NCI-H1092 (cell line): ENCODE measurements at places on chromosomes 6 and 20.

DNA sequence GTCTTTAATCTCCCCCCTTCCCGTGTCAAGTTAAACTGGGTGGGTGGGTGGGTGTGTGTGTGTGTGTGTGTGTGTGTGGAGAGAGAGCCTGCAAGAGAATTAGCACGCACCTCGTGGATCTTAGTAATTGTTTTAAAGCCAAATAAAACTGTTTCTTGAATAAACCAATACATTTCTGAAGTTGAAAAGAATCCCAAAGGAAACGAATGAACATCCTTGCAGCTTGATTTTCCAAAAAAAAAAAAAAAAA lies 381 bp upstream of the BICRAL start:
- no peak for DNase-seq

DNA sequence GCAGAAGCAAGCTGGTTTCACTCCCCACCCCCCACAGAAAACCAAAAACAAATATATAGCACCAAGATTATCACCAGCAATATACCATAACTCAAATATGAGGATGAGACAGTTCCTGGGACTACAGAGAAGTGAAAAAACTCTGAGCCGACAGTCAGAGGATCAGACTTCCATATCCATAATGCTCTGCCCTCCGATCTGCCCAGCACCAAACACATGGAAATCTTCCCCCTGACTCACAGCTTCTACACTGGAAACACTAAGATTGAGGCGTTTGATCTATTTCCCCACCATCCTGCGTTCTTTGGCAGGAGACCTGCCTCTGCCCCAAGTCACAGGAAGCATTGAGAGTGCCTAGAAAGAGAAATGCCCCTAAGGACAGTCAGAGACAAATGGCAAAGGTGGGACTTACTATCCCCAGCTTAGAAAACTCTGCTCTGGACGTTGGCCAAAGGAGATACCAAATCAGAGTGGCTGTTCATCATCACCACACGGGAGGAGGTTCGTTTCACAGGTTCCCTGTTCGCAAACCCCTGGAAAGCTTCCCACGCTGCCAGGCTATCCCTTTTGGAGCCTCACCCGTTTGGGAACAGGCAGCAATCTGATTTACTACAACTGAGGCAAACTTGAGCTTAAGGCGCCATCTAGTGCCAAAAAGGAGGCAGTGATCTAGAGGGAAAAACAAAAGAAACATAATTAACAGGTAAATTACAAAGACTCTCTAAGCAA lies 48.7 kb upstream of the SRSF6 start:
- no peak for DNase-seq

- DNase-seq: no peak
Observed at GRCh38 chr20:43507150-43508080, at the start of gene L3MBTL1. TSS of gene L3MBTL1 (plus strand) at chr20:43507697. CDS start at chr20:43513504, 5,807 bp downstream.

DNA sequence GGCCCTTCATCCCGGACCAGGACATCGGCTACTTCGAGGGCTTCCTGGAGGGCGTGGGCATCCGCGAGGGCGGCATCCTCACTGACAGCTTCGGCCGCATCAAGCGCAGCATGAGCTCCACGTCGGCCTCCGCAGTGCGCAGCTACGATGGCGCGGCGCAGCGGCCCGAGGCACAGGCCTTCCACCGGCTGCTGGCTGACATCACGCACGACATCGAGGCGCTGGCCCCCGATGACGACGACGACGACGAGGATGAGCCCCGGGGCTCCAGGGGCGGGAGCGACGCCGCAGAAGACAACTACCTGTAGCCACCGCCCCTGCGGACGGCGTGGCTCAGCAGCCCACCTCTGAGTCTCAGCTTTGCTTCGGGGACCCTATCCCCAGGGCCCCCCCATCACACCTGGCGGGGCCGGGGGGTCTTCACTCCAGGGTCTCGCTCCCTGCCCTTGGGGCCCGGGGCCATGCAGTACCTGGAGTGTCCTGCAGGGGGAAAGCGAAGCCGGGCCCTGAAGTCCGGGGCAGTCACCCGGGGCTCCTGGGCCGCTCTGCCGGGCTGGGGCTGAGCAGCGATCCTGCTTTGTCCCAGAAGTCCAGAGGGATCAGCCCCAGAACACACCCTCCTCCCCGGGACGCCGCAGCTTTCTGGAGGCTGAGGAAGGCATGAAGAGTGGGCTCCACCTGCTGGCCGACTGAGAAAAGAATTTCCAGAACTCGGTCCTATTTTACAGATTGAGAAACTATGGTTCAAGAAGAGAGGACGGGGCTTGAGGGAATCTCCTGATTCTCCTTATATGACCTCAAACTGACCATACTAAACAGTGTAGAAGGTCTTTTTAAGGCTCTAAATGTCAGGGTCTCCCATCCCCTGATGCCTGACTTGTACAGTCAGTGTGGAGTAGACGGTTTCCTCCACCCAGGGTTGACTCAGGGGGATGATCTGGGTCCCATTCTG lies 20.8 kb upstream of the HCK start:
- peak; percentile 48 for DNase-seq

GRCh38 chr6:158837684-158838625 lies 18.8 kb upstream of the EZR start:
- DNase-seq: no peak

- no peak for DNase-seq
Observed at GRCh38 chr6:169070506-169071176, 183.0 kb downstream of the THBS2 start.

DNA sequence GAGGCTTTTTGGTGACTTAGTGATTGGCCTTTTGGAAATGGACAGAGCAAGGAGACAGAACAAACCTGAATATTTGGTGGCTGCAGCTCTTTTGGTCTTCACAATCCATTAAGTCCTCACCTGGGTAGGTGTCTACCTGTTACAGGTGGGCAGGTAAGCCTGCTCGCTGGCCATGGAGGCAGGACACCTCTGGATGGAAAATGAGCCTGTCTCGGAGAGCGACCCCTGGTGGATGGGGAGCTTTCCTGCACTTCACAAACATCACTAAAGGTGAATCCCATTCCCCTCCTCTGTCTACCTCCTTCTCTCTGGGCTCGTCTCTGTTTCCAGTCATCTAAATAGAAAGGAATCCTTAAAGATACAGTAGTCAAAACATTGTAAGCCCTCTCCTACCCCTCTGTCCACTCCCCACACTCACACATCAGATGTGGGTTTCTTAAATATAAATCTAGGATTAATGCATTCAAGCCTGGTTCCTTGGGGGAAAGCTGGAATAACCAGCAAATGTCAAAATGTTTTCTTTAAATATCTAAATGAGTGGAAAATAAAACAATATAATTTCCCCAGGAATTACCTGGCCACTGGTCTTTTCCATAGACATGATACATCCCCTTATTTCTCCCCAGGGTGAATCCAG lies 304.9 kb downstream of the CDH26 start:
- DNase-seq: no peak

GRCh38 chr6:52361945-52362442 lies at the start of gene PAQR8:
TSS of gene PAQR8 (plus strand) at chr6:52362151. CDS start at chr6:52403214, 41,063 bp downstream.
- DNase-seq: peak; percentile 23

DNA sequence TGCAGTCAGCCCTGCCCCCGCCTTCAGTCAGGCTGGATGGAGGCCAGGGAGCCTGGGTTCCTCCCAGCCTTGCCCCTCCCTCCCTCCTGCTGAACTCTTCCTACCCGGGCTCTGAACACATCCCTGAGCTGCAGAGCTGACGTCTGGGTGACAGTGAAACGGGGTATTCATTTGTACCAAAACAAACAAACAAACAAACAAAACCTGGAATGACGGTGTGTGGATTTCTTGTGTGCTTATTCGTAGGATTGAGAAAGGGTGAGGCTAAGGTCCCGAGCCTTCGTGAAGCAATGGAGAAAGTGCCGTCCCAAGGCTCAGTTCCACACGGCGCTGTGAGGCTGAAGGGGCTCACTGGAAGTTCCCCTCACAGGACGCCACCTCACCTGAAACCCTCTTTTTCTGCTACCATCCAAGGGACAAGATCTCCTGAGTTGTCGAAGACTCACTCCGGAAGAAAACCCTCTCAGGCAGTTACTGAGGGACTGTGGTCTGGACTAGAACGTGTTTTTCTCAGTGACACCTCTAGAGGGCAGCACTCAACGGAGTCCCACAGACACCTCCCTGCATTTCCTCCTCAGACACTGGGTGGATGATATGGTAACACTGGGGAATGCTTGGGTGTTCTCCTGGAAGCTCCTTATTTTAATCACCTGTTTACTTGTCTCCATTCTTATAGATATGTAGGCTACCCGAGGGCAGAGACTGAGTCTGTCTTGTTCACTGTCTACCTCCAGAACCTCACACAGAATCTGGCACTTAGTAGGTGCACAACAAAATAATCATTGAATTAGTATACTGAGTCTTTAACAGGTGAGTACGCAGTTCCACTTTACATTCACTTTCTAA lies 27.3 kb downstream of the GSTA3 start:
- DNase-seq: peak; percentile 40

DNA sequence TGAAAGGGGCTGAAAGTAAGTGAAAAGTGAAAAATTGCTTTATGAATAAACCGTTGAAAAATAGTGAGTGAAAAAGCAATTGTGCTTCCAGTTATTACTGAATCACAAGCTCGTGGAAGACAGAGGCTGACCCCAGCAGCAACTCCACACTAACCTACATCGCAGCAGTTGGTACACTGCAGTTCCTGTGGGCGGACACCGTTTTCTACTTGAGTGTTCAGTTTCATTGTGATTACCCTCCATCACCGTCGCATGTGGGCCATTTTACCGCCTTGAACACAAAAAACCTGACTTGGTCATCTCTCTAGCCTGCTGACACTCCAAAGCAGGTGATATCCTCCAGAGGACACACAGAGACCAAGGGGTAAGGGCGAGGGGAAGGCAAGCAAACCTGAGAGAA lies 28.4 kb downstream of the PRDM1 start:
- no peak for DNase-seq

DNA sequence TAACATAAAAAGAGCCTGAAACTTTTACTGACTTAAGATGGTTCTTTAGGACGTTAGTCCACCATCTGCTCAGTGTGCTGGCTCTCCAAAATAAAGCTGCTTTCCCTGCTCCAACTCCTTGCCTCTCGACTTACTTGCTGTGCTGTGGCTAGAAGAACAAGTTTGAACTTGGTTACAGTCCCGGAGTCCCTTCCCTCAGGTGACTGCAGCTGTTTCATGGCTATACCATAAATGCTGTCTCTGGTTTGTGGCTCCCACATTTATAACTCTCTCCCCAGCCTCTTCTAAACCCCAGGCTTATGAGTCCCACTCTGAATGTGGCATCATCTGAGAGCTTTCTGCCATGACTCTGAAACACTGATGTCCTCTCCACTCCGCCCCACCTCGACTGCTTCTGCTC lies 306.4 kb upstream of the PRND start:
- no peak for DNase-seq

- no peak for DNase-seq
Observed at GRCh38 chr20:22288957-22289356, 295.4 kb downstream of the FOXA2 start.

DNA sequence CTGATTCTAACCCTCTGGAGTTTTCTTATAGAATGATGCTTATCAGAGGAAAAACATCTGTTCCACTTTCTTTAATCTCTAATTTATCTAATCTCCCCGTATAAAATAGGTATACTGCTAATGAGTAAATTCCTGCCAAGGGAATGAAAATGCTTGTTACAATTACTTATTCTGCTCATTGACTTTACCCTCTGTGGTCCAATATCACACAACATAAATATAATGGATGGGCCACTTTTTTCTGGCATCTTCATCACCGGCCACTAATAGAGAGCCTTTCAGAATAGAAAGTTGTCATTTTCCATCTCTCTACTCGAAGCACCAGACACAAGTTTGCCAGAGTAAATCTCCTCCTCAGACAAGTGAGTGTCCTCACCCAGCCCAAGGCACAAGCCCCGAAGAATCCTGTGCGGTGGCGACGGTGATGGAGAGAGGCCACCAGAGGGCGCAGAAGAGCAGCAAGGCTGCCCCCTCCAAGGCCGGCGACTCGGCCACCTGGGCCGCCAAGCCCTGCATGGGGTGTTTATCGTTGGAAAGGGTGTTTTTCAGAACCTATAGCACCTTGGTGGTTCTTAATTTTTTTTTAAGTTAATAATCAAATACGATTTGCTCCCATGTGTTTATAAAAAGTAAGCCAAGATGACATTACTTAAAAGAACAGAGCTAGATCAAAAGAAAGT lies 212.9 kb upstream of the ARID1B start:
- DNase-seq: peak; percentile 41

GRCh38 chr6:135451617-135452190 lies 45.8 kb downstream of the AHI1 start:
- no peak for DNase-seq

GRCh38 chr6:113763311-113763766 lies 93.8 kb upstream of the MARCKS start:
- DNase-seq: no peak

DNA sequence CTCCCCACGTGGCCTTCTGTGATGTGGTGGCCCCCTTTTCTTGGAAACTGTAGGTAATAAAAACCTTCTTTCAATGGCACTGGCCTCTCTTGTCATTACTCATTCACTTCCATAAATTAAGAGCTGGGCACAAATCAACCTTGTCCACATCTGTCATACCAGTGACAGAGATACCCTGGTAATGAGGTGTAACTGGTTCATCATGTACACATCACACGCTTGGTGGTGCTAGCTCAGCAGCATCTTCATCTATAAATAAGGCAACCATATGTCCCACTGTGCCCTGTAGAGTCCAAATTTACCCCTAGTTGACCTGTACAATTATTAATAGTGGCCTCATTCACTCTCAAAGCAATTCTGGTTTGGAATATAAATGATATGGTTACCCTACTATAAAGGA lies 245.6 kb downstream of the HIVEP2 start:
- no peak for DNase-seq

DNA sequence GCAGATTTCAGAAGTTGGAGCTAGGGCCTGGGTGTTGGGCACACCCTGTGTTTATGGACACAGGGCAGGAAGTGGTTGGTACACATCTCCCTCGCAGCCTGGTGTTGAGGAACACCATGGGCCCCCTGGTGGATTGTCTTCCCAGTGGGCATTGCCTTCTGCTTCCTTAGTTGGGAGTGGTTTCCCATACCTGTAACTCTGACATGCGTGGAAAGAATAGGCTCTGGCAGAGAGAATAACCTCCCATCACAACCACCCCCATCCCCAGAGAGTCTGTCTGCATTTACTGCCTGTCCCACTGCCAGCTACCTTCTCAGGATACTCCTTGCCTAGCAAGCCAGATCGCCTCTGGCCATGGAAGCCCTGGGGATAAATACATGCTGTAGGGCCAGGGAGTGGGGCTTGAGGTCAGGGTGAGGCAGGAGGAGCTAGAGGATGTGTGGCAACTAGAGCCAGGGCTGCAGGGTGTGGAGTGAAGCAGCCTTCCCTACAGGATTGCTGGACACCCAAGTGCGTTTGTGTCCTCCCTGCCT lies 14.7 kb downstream of the LRRC73 start:
- DNase-seq: no peak
